ENCODE measurements at places on chromosomes 7 and 10.
A peak's percentile ranks its signal among the peaks of the same experiment; 100 is the strongest.

- no peak for DNase-seq
Measured at GRCh38 chr10:89162596-89162995, 44.5 kb downstream of the CH25H start.

DNA sequence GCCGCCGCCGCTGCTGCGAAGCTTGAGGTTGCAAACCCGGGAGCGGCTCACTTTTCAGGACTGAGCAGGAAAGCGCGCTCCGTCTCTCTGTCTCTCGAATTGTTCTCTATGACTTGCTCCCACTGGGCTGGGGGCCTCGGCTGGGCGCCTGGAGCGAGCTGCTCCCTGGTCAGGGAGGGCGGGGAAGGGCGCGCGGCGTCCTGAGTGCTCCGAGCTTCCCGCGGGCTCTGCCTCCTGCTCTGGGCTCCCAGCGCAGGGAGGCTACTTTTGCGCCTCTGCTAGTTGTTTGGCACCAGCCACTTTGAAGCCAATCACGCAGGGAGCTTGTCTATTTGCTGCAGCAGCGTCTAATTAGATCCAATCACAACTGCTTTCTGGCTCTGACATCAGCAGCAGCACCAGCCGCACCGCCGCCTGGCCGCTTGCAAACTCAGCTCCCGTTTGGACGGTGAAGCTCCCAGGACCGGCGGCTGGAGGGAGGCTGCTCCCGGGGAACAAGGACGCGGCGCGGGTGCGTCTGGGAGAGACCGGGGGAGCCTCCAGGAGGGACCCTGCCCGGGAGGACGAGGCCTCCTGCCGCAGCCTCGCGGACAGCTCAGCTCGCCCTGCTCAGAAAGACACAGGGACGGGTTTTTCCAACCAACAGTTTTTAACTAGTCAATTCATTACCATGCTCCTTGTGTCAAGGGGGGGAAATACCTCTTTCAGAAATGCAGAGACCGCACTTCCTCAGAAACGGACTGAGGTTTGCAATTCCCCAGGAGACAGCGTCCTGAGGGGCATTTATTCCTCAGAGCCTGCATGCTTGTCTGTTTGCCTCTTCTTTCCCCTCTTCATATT is at the start of gene ADARB2:
TSS of gene ADARB2 (minus strand) at position 304 of the 840 bp plus-strand sequence.
- DNase-seq, result peak; percentile 87

GRCh38 chr7:33849004-33849403 is 56.3 kb upstream of the BMPER start:
- no peak for DNase-seq

- no peak for DNase-seq
Measured at GRCh38 chr7:29598613-29599012, 35.0 kb downstream of the PRR15 start.

- DNase-seq, result no peak
Measured at GRCh38 chr7:22613496-22613895, 113.5 kb upstream of the IL6 start.

- DNase-seq, result no peak
Measured at GRCh38 chr10:45566415-45566814, 106.2 kb downstream of the ZFAND4 start.

DNA sequence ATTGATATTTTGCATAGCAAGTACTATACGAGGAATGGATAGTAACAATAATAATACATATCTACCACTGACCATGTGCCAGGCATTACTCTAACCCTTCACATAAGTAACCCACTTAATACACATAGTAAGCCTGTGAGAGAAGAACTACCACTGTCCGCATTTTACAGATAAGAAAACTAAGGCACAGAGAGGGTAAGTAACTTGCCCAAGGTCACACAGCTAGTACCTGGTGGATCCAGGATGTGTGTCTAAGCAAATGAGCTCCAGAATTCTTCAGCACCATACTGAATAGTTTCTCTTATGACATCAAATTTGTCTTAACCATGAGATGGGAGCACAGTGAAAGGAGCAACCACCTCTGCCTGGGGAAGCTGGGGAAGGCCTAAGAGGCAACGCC is 10.2 kb downstream of the CRTAC1 start:
- no peak for DNase-seq

- DNase-seq, result no peak
Measured at GRCh38 chr10:4830551-4830950, 4.5 kb downstream of the AKR1E2 start.

DNA sequence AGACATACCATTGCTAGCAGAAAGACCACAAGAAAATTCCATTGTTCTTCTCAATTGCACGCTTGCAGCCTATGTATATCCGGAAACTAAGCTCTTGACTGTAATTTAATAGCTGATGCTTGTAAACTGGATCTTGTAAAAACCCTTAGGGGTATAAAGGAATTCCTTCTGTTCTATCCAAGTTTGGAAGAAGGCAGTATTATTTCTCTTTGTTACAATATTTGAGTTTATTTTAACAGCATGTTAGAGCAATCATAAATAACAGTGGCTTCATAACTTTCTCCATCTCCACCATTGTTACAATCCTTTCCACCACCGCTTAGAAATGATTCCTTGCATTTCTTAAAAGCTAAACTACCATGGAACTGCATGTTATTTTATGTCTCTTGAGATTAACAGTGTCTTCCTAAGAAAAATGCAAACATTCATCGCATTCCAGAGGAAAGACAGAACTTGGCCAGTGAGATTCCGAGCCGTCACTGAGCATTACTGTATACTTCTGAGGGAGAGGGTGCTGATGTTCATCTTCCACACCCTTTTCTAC is 92.5 kb downstream of the TRIL start:
- no peak for DNase-seq

DNA sequence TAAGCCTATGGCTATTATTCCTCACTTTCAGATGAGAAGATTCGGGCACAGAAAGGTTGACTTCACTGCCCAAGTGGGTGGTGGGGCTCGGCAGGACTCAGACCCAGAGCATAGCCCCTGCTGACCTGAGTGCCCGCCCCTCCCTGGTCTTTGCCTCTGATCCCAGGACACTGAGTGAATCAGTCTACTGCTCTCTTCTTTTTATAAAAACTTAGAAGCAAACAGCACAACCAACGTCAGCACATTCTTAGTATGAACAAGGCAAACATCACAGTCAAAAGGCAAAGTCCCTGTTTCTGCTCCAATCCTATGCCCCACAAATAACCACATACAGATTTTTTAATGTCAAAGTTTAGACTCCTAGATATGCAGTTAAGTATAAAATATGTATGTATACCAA is 237.8 kb downstream of the ZMYND11 start:
- DNase-seq, result no peak

- no peak for DNase-seq
Measured at GRCh38 chr7:91995391-91996105, 54.9 kb downstream of the AKAP9 start.

DNA sequence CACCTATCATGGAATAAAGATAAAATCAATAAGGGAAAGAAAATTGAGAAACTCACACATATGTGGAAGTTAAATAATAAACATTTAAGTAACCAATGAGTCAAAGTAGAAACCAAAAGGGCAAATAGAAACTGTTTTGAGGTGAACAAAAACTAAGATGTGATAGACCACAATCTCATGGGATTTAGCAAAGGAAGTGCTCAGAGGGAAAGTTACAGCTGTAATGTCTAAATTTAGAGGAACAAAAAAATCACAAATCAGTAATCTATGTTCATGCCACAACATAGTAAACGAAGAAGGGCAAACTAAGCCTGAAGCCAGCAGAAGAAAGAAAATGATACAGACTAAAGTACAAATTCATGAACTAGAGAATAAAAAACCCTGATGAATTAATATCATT is 16.3 kb downstream of the CYP3A4 start:
- DNase-seq, result no peak

- DNase-seq, result no peak
Measured at GRCh38 chr10:12334186-12334530, 15.2 kb upstream of the CAMK1D start.

DNA sequence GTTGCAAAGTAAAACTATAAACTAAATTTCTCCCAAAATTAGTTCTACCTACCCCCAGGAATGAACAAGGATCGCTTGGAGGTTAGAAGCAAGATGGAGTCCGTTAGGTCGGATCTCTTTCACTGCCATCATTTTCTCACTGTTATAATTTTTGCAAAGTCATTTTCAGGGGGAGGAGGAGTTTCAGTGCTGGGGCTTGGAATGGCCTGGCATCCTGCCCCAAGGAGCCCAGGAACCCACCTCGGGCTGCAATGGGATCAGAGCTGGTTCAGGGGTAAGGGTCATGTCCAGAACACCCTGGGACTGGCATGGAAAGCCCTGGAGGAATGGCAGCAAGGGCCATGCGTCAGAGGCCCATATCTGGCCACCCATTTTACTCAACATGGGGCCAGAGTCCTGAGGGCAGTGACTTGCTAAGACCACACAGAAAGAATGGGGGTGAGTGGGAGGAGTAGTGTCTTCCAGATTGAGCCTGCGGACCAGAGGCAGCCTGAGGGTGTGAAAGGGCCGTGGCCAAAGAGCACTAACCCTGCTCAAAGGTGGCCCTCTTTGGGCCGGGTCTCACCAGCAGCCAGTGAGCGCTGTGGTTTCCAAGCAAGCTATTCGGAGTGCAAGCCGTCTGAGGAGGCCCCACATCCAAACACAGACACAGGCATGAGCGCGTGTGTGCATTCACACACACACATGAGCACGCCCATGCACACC is 31.8 kb downstream of the GPRIN2 start:
- no peak for DNase-seq

DNA sequence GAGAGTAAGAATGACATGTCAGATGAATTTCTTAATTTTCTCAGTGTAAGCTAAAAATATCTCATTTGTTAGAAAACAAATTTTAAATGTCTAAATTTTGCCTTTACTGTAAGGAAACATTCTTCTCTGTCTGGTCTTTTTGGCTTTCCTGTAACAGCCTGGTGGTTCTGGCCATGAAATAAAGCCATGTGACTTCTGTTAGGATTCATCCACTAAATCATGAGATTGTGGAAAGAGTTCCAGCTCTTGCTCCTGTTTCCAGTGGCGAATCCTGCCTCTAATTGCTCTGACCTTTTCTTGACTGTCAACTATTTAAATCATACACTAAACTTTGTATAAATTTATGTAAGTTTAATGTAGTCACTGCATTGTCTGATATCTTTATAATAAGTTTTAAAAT is 398.5 kb upstream of the AKR1E2 start:
- DNase-seq, result no peak

GRCh38 chr7:95684037-95684436 is 87.7 kb upstream of the PDK4 start:
- peak; percentile 34 for DNase-seq

- peak; percentile 80 for DNase-seq
Measured at GRCh38 chr7:95509199-95509598, 23.5 kb downstream of the ASB4 start.

DNA sequence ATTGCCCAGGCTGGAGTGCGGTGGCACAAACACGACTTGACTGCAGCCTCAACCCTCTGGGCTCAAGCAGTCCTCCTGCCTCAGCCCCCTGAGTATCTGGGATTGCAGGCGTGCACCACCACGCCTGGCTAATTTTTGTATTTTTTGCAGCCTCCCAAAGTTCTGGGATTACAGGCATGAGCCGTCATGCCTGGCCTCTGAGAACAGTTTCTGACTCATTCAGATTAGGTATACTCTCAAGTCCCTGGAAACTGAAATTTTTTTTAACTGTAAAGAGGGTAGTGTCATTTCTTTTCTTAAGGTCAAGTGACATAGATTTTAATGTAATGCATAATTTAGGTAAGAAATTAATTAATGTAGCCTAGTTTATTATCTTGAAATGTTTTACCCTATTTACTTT is 104.7 kb downstream of the SEPTIN7 start:
- no peak for DNase-seq

DNA sequence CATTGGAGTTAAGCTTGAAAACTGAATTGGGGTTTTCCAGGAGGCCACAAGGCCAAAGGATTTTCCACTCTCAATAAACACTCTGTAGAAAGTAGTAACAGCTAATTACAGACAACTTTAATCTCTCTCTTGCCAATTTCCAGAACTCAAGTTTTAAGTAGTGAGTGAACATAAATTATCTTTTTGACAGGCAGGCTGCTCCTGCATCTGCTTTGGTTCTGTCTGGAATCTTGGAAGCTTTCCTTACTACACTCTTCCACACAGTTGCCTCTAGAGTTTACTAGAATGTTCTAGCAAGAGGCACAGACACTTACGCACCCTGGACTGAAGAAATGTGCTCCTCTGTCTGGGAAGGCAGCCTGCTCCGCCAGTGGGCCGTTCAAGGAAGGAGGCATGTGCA is 90.5 kb upstream of the WAC start:
- no peak for DNase-seq

DNA sequence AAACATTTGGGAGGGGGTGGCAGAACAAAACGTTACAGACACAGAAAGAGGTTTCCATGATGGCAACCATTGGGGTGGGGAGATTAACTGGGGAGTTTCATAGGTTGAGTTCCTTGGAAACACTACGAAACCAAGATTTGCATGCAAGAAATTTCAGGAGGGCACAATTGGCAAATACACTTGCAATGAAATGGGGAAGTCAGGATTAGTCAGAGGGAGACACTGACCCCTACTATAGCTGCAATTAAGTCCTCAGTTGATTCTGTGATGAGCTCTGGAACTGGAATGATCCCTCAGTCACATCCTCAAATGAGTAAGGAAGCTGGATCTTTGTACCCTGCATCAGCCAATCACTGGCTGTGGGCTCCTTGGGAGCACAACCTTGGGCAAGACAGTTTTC is 22.1 kb downstream of the CPEB3 start:
- DNase-seq, result no peak

- no peak for DNase-seq
Measured at GRCh38 chr7:98571006-98571405, 46.1 kb upstream of the NPTX2 start.

DNA sequence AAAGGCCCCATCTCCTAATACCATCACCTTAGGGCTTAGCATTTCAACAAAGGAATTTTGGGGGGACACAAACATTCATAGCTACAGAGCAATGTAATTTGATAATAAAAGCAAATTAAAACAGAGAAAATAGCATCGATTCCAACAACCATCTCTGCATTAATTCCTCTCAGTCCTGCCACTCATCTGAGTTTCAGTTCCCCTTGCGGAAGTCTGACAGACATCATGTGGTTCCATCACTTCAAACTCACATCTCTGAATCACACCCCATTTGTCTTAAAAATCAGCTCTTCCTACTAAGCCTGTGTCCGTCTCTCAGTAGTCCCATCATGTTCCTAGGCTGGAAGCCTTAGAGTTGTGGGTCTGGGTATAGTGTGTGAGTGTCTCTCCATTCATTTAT is 3.6 kb downstream of the ADCK2 start:
- DNase-seq, result no peak

- no peak for DNase-seq
Measured at GRCh38 chr10:79984851-79985250, 35.9 kb upstream of the SFTPD start.
